ENCODE measurements at places on chromosomes 2 and 18.

- no peaks in the 10 kb centered on the region for H3K4me1 ChIP-seq
- DNase-seq: no peak
- no peaks in the 10 kb centered on the region for H3K27me3 ChIP-seq
- no peaks in the 10 kb centered on the region for H3K36me3 ChIP-seq
These were observed 687.9 kb downstream of the CCDC85A start for GRCh38 chr2:56871644-56872043.

GRCh38 chr18:66778048-66778447, 174.2 kb upstream of the CDH19 start:
- H3K27ac ChIP-seq: no peak overlapping the region
- H3K36me3 ChIP-seq: no peaks in the 10 kb centered on the region
- DNase-seq: no peak

- H3K4me1 ChIP-seq: no peaks in the 10 kb centered on the region
- H3K27ac ChIP-seq: no peak overlapping the region
- no peaks in the 10 kb centered on the region for H3K27me3 ChIP-seq
- H3K36me3 ChIP-seq: no peaks in the 10 kb centered on the region
- no peak overlapping the region for H3K4me3 ChIP-seq
- DNase-seq: no peak
These were observed 176.6 kb downstream of the VWC2L start for GRCh38 chr2:214587442-214587841.

DNA sequence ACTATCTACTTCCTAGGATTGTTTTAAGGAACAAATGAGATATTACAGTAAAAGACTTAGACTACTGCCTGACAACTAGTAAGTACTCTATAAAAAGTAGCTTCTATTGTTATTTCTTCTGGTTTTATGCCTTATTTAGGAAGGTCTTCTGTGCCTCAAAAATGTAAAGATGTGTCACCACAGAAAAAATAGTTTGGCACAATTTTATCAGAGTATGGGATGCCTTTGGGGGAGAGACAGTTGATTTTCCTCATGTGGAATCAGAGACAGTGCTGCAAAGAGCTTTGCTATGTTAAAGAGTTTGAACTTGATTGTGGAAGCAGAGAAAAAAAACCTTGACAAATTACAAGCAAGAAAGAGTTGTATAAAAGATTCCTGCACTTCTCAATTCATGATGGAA, 98.4 kb downstream of the EHBP1 start:
- no peaks in the 10 kb centered on the region for H3K4me1 ChIP-seq
- H3K4me3 ChIP-seq: no peak overlapping the region
- H3K27ac ChIP-seq: no peak overlapping the region
- no peaks in the 10 kb centered on the region for H3K27me3 ChIP-seq
- H3K36me3 ChIP-seq: no peaks in the 10 kb centered on the region
- DNase-seq: no peak

GRCh38 chr2:150211164-150211631, 276.3 kb downstream of the RND3 start:
- H3K36me3 ChIP-seq: no peaks in the 10 kb centered on the region
- H3K4me1 ChIP-seq: no peaks in the 10 kb centered on the region
- DNase-seq: no peak
- H3K27ac ChIP-seq: no peak overlapping the region
- no peak overlapping the region for H3K4me3 ChIP-seq

- DNase-seq: no peak
- no peak overlapping the region for H3K4me3 ChIP-seq
- H3K27ac ChIP-seq: no peak overlapping the region
- H3K27me3 ChIP-seq: no peaks in the 10 kb centered on the region
These were observed 269.4 kb upstream of the LRRTM1 start for GRCh38 chr2:80573950-80574349.
